ENCODE measurements at places on chromosomes 12 and 14.

- no peak for DNase-seq
Observed at GRCh38 chr14:102512793-102513300, 3.3 kb upstream of the ANKRD9 start.

GRCh38 chr12:119292893-119293630 is 41.5 kb upstream of the CCDC60 start:
- DNase-seq, result no peak

DNA sequence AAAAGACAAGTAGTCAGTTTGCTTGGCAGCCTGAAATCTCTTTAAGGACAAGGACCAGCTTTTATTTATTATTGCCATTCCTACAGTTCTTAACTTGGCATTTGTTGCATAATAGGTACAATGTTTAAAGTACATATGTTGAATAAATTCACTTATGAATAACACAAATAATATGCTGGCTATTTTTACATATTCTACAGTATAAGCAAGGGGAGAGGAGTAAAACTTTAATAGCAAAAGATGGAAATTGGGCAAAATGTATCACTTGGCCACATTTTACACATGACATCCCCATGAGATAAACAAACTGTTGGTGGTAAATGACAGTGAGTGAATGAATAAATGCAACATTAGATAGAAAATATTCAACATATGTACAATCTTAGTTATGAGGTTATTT is 333.1 kb downstream of the DIO2 start:
- no peak for DNase-seq

DNA sequence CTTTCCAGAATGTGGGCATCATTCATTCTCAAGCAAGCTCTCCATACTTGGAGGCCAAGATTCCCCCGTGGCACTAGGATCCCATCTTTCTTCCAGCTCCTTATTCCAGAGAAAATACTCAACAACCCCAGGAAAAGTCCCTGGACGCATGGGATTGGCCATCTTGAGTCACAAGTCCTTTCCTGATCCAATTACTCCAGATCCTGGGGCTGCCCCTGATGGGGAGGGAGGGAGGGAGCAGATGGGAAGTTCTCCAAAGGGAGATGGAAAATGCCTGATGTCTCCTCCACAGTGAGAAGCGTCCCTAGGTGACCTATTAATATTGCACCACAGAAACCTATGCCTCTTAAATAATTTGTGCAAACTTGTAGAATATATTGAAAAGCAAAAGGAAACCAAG is 12.4 kb upstream of the KCNK13 start:
- no peak for DNase-seq

- DNase-seq, result no peak
Observed at GRCh38 chr12:50065726-50066310, 8.4 kb downstream of the ASIC1 start.

- DNase-seq, result no peak
Observed at GRCh38 chr12:53222170-53222721, 9.8 kb downstream of the RARG start.

GRCh38 chr14:71675900-71676287 is 256.3 kb upstream of the RGS6 start:
- DNase-seq, result no peak

- no peak for DNase-seq
Observed at GRCh38 chr12:4320497-4320852, 538 bp upstream of the TIGAR start.

DNA sequence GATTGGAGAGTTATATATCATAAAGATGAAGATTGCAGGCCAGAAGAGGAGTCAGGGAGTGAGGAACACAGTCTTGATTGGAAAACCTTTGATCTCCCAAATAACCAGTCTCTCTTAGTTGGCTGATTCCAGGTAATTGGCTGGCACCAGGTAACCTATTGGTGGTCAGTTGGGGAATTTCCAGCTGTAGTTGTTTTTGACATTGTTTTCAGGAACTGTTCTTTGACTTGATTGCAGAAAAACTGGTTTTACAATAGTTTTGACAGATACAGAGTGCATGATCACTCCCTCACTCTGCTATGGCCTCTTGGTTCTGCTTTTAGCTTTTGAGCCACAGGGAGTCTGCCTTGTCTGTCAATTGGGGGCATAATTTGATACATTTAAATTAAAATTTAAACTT is 71.6 kb downstream of the ZNF641 start:
- no peak for DNase-seq

- no peak for DNase-seq
Observed at GRCh38 chr14:85867450-85867849, 337.5 kb downstream of the FLRT2 start.

DNA sequence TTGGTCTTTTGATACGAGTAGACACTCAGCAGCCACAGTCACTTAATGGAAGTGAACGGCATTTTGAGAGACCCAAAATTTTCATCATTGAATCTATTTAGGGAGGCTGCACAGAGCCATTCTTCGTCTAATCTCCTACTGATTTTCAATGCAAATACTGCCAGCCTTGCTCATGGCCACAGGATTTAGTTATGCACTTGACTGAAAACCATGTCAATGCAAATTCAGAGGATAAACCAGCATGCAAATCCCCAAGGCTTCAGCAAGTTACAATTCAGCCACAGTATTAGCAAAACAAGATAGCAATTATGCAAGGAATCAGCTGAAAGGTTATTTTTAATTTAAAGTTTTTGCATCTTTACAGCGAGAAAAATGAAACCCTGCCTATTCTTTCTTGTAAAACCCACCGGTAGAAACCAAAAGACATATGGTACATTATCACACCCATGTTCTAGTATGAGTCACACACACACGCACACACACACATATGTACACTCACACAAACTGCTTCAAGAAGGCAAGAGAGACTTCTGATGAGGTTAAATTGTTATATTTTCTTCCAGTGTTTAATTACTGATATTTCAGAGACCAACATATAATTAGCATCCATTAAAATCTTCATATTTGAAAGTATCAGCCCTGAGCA is 985.3 kb upstream of the FLRT2 start:
- DNase-seq, result no peak

DNA sequence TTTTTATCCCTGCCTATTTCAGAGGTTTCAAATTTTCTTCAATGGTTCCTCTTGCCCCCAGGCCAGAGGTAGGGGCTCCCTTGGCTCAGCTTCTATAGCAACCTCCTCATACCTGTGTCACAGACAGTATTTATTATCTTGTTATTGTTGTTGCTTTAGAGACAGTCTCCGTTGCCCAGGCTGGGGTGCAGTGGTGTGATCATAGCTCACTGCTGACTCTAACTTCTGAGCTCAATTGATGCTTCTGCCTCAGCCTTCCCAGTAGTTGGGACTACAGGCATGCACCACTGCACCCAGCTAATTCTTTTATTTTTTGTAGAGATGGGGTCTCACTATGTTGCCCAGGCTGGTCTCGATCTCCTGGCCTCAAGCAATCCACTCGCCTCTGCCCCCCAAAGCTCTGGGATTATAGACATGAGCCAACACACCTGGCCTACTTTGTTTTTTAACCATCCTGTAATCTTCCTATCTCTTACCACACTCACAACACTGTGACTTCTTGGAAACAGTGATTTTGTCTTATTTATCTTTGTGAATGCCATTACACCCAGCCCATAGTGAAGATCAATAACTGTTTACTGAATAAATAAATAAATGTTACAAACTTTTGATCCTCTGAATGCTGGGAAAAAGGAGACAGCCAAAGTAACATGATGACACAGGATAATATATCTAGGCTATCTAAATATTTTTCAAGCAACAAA is 95.9 kb downstream of the PHLDA1 start:
- no peak for DNase-seq

DNA sequence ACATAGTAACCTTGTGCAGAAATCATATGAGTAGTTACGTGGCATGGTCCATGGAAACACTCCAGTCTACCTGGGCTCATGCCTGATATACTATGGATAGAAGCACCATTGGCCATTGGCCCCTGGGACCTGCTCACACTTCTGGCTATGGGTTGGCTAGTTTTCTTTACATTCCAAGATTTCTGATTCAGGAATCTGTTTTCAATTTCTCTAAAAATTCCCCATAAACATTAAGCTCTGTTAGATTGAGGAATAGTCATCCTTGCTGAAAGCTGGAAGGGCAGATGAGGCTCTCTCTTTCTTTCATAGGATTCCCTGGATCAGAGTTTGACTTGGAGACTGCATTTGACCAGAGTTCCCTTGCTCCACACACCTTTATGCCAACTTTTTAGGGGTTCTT is 37.3 kb upstream of the RAP1B start:
- no peak for DNase-seq

DNA sequence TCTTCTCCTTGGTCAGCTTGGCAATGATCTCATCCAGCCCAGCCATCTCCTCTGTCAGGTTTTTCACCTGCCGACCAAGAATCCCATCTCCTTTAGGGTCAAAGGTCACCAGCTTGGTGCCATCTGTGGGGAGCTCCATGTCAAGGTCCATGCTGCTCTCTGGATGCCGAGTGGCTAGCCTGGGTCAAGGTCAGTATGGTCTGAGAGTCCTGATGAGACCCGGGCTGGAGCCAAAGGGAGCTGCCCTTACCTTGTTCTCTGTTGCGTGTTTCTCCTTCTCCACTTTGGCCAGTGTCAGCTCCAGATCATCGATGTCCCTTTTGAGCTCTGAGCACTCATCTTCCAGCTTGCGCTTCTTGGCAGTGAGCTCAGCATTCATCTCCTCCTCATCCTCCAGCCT is 11.8 kb downstream of the MYH7 start:
- DNase-seq, result no peak

DNA sequence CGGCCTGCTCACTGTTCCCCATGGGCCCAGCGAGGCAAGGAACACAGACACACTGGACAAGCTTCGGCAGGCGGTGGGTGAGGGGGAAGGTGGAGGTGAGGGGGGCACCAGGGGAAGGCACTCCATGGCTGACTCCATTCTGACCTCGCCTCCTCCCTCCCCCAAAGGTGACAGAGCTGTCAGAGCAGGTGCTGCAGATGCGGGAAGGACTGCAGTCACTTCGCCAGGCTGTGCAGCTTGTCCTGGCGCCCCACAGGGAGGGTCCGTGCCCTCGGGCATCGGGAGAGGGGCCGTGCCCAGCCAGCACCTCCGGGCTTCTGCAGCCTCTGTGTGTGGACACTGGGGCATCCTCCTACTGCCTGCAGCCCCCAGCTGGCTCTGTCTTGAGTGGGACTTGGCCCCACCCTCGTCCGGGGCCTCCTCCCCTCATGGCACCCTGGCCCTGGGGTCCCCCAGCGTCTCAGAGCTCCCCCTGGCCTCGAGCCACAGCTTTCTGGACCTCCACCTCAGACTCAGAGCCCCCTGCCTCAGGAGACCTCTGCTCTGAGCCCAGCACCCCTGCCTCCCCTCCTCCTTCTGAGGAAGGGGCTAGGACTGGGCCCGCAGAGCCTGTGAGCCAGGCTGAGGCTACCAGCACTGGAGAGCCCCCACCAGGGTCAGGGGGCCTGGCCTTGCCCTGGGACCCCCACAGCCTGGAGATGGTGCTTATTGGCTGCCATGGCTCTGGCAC is 10.6 kb downstream of the MCRS1 start:
- no peak for DNase-seq

DNA sequence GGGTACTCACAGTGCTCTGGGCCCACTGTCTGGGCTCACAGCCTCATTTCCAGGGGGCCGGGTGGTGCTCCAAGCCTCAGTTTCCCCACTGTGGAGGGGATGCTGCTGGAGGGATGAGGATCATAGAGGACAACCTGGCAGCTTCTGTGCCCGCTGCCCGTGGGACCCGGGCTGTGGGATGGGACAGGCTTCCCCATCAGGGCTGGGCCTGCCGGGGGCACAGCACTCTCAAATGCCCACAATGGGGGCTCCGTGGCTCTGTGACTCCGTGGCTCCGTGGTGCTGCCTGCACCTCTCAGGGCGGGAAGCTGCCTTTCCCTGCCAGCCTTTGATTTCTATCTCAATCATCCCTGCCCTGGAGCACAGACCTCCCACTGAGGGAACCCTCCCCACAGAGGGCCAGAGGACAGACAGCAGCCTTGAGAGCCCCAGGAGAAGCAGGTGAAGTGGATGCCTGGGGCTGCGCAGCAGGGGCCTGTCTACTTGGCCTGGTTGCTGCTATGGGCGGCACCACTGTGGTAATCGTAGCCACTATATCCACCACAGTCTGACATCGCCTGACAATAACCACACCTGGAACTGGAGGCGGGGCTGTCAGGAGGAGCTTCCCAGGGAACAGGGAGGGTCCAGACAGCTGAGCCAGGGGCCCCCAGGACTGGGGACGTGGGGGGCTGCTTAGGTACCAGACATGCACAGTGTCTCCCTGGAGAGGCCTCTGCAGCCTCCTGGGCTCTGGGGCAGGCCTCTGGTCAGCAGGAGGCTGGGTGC is 375.9 kb downstream of the TMEM121 start:
- DNase-seq, result no peak

- no peak for DNase-seq
Observed at GRCh38 chr12:31727192-31727591, 1.6 kb downstream of the AMN1 start.

- DNase-seq, result no peak
Observed at GRCh38 chr12:131409211-131409610, 301.7 kb upstream of the SFSWAP start.

- no peak for DNase-seq
Observed at GRCh38 chr14:96586056-96586455, 83.9 kb downstream of the PAPOLA start.

- DNase-seq, result no peak
Observed at GRCh38 chr12:131513606-131514005, 197.3 kb upstream of the SFSWAP start.

DNA sequence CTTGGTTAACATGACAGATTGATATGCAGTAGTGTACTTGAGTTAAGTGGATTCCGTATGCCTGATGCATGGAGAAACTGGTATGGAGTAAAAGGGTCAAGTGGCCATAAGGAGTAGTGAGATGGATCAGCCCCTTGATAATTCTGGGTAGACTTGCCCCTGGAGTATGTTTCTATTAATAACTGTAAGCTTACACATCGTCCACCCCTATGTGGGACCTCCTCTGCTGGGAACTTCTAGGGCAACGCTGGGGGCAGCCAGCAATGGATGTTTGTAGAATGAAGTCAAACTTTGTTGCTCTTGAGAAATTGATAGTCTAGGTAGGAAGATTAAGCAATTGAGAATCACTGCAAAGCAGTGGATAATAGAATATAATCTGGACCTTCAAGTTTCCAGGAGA is 3.5 kb downstream of the C12orf75 start:
- no peak for DNase-seq

- no peak for DNase-seq
Observed at GRCh38 chr12:46221255-46222128, 47.4 kb downstream of the SLC38A1 start.

GRCh38 chr14:22545842-22546721 is 42.9 kb downstream of the DAD1 start:
- no peak for DNase-seq

GRCh38 chr14:99946652-99947489 is 118.4 kb upstream of the EVL start:
- DNase-seq, result no peak
